NCI-H2081 (cell line): ENCODE measurements at places on chromosomes 16 and 17.

GRCh38 chr17:75844530-75845057 lies 390 bp upstream of the UNC13D start:
- no peak for DNase-seq

- DNase-seq: no peak
Observed at GRCh38 chr17:57962279-57963148, 7.3 kb upstream of the CUEDC1 start.

DNA sequence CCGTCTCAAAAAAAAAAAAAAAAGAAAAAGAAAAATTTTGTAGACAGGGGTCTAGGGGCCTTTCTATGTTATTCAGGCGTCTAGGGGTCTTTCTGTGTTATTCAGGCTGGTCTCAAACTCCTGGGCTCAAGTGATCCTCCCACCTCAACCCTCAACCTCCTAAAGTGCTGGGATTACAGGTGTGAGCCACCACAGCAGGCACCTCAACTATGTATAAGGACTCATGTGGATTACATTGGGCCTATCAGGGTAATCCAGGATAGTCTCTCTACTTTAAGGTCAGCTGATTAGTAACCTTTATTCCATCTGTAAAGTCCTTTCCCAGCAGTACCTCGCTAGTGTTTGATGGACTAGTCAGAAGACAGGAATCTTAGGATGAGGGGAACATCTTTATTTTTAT lies 22.4 kb downstream of the TADA2A start:
- no peak for DNase-seq

- DNase-seq: no peak
Observed at GRCh38 chr16:1120577-1120941, 24.5 kb upstream of the C1QTNF8 start.

DNA sequence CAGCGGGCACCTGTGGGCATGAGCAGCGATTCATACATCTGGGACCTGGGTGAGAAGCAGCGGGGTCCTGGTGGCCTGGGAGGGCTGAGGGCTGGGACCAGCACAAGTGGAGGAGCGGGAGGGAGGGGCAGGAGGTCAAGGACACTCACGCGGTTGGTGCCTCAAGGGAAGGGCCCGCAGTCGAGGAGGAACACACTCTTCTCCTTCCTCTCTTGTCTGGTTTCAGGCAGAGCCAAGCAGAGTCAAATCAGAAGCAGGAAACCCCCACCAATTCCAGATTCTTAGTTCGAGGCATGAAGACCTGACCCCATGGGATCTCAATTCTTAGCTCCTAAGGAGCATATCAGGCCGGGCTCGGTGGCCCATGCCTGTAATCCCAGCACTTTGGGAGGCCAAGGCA lies 15.7 kb downstream of the DNAI2 start:
- DNase-seq: no peak

- DNase-seq: no peak
Observed at GRCh38 chr17:10117581-10118001, 80.8 kb downstream of the GAS7 start.

DNA sequence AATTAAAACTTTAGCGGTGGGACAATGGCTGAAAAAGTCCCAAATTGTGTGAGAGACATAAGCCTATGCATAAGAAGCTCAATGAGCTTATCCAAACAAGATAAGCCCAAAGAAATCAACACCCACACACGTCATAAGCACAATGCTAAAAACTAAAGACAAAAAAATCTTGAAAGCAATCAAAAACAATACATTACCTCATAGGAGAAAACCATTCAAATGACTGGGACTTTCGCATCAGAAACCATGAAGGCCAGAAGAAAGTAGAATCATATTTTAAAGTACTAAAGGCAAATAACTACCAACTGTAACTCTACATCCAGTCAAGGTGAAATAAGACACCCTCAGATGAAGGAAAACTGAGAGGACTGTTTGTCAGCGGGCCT lies 50.2 kb downstream of the ZCCHC14 start:
- no peak for DNase-seq

DNA sequence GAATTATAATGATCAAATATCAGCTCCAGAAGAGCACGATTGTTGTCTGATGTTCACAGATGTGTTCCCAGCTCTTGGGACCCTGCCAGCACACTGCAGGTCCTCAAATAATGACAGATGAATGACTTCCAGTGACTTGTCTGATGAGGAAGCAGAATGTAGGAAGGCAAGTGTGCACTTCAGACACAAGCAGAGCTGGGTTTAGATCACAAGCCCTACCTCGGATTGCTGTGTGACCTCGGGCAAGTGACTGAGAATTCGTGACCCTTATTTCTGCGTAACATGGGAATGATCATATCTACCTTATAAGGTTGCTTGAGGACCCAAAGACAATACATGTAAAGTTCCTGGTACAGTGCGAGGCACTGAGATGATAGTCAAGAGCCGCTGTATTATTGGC lies 182.2 kb downstream of the ABCC12 start:
- DNase-seq: no peak

DNA sequence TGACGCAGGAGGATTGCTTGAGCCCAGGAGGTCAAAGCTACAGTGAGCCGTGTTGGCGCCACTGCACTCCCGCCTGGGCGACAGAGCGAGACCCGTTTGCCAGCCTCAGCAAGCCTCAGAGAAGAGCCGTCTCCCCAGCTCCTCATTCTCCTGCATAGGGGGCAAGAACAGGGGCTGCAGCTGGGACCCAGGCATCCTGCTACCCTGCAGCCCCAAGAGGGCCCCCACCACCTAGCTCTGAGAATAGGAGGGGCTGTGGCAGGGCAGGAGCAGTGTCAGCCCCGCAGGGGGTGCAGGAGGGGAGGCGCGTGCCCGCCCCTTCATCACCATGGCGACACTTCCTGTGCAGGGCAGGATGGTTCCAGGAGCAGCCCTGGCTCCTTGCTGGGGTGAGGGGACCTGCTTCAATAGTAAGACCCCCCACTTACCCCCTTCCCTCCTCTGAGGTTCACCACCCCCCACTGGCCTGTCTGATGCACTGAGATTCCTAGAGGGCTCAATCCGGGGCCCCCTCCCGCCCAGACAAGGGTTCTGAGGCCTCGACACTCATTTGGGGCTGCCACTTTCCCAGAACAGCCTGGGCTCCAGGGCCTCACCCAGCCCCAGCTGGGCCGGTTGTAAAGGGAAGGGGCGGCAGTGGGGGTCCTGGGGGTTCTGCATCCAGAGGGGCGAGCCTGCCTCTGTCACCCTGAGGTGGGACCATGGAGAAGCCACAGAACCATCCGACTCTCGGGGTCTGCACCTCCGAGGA lies 20.2 kb downstream of the VASN start:
- no peak for DNase-seq

- DNase-seq: no peak
Observed at GRCh38 chr16:78444-79150, 572 bp downstream of the MPG start.

DNA sequence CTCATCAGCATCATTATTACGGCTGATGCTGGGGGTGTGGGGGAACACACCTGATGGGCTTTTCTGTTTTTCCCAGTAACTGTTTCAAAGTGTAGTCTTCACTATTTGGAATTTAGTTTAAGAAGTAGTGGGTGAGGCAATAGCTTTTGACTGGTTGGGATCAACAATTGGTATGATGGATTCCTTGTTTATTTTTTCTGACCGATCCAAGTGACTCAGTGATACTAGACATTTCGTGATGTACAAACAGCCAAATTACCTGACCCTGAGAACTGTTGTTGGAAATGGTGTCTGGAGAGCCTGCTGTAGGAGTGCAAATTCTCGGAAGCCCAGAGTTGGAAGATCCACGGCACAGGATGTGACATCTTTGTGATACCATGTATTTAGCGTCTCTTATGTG lies 204.2 kb downstream of the PRKCA start:
- DNase-seq: no peak

- no peak for DNase-seq
Observed at GRCh38 chr17:56883616-56884015, 30.2 kb downstream of the TRIM25 start.

DNA sequence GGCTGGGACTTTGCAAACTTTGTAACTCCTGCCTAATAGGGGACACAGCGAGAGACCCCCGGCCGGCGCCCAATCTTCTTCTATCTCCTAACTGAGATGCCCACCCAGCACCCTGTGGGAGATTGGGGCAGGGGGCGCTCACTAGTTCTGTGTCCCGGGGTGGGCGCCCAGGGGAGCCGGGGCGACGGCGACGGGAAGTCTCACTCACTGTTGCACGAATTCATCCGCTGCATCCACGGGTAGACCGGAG lies 3.9 kb upstream of the HOXB5 start:
- no peak for DNase-seq

DNA sequence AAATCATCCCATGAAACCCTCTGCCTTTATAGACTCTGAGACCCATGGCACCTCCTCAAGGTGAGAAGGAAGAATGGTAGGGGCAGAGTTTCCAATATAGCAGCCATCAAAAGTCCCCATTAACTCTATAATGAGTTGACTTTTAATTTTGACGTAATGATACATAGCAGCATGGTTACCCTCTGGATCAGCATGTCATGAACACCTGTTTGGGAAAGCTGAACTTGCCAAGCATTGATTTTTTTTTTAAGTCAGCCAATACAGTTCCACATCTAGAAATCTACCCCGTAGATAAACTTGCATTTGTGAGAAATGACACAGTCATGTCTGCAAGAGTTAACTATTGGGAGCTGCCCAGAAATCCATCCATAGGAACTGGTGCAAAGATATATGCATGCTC lies 191.8 kb downstream of the TMEM114 start:
- DNase-seq: no peak

GRCh38 chr17:72135546-72136325 lies 14.9 kb downstream of the SOX9 start:
- no peak for DNase-seq

DNA sequence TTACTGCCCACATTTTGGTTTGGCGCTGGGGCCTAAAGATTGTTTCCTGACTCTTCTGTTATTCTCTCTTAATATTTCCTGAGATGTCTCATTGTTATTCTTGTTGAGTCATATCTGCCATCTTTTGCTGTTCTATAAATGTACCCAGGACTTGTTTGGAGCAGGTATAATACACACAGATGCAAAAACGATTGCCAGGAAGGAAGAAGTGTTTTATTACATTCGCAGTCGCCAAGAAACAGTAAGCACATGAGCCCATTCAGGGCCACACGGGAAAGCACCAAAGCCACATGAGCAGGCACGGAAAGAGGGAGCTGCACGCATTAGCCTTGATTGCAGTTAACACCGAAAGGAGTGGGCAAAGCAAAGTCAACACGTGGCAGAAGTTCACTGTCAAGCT lies 70.2 kb downstream of the ARHGAP44 start:
- no peak for DNase-seq

- no peak for DNase-seq
Observed at GRCh38 chr17:31295489-31295871, 1.6 kb downstream of the OMG start.

GRCh38 chr17:81966343-81967243 lies 5.6 kb upstream of the NOTUM start:
- DNase-seq: no peak

- DNase-seq: peak; percentile 12
Observed at GRCh38 chr16:6684076-6684673, 648.5 kb upstream of the RBFOX1 start.

- peak; percentile 47 for DNase-seq
Observed at GRCh38 chr17:31488264-31488981, 96.9 kb downstream of the RAB11FIP4 start.

DNA sequence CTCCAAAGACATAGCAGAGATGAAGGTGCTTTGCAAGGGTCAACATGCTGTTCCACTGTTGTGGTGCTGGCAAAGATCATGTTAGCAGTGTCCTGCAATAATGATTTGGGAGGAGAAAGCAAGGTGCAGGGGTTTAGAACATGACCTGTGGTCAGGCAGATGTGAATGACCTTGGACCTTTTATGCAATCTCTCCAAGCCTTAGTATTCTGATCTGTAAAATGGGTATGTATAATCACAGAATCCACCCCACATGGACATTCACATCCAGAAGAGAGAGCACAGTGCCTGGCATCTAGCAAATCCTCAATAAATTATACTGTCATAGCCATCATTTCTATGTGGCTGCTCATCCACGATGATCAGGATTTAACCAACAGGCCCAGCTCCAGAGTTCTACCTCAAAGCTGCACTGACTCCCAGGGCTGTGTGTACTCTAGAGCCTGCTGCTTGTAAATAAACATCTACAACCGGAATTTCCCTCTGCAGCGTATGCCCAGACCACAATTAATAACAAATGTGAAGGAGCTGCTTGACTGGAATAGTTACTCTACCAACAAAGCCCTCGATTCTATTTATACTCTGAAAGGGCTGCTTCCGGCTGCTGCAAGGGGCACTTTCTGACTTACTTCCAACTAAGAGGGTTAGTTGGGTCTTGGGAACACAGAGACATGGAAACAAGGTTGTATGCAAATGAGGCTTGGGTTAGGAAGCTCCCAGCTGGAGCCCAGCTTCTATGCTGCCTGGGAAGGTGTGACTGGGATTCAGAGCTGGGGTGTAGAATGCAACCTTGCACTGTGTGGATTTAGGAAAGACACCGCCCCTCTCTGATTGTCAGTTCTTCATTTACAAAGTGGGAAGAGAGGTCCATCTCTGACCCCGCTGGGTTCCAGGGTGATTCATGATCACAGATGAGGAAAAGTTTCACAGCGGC lies 265.2 kb downstream of the XYLT1 start:
- DNase-seq: no peak

DNA sequence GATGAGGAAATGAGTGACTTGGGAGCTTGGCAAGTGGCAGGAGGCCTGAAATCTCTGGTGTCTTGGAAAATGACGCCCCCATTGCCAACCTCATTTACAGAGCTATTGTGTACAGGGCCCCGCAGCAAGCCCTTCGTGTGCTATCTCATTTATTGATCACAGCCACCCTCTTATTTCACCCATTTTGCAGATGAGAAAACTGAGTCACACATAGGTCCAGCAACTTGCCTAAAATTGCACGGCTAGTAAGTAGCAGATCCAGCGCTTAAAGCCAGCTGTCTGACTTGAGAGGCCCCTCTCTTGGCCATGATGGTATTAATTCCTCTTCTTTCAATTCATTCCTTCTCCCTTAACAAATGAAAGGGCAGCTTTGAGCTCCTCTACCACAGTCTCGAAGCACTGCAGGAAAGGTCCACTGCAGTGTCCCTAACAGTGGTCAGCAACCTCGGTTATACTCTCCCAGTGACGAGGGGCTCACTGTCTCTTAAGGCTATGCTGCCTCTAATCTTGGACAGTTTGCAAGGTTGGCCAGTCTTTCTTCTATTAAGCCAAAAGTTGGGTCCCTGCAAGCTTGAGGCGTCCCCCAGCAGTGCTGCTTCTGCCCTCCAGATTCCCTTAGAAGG lies 162.2 kb downstream of the COPRS start:
- no peak for DNase-seq

DNA sequence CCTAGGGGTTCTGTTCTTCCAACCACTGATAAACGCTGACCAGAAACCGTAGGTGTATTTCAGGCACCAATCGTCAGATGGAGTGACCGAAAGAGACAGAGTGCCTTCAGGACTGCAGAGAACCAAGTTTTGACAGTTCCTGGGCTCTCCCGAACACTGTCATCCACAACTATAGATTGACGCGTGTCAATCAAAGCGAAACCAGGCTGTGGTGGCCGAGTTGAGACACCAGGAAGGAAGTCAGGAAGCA lies 11.9 kb upstream of the AURKB start:
- DNase-seq: no peak
